ENCODE measurements at places on chromosomes 6 and 20.

DNA sequence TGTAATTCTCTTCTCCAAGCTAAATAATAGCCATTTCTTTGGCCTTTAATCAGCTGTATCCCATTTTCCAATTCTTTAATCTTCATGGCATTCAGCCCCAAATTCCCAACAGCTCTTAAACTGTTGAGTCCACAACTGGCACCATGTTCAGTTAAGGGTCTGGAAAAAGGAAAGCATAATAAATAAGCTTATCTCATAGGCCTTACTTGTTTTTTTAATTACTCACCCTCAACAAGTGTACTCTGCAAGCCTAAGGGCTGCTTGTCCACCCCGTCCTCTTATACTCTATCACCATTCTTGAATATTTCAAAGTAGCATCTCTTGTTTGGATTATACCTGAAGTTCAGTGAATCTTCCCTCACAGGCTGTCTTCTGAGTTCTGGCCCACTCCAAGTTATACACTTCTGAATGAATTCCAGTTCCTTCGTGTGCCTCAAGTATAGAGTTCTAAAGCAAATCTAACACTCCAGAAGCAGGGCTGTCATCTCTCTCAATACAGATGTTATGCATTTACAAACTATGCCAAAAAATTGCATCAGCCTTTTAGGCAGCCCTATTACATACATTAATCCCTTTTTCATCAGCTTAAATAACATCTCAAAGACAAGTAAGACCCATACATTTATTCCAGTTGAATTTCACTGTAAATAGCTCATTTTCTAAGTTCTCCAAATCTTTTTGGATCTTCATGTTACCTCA lies 98.7 kb downstream of the COL21A1 start:
- DNase-seq, result no peak

- DNase-seq, result no peak
Measured at GRCh38 chr20:48155268-48155667, 370.0 kb upstream of the SULF2 start.

GRCh38 chr6:12950976-12951375 lies 234.4 kb downstream of the PHACTR1 start:
- DNase-seq, result no peak

GRCh38 chr20:56949318-56949717 lies 317.1 kb downstream of the BMP7 start:
- no peak for DNase-seq

DNA sequence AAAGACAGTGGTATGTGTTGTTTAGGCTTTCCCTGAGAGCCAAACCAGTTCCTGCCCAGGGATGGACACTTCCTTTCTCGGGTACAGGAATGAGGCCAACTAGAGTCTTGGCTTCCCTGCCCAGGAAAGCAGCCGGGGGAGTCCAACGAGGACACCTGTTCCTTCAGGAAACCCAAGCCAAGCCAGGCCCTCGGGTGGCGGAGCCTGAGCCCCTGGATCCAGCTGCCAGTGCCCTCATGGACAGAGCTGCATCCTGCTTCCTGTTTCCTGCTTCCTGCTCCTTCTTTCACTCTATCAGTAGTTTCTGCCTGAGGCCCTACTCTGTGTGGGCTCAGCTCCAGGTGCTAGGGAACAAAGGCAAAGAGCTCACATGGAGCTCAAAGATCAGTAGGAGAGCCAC lies 7.9 kb upstream of the SIRPA start:
- DNase-seq, result no peak

GRCh38 chr6:132931936-132932514 lies 117.7 kb downstream of the RPS12 start:
- no peak for DNase-seq

DNA sequence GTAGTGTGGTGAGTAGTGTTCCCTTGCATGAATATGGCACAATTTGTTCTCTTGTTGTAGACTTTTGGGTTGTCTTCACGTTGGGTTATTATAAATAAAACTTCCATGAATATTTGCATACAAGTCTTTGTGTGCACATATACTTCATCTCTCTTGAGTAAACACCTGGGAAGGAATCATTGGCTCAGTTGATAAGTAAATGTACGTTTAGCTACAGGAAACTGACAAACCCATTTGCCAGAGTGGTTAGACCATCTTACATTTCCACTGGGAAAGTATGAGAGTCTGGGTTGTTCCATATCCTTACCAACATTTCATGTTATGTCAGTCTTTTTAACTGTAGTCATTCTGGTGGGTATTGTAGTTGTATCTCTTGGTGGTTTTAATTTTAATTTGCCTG lies 119.2 kb downstream of the SLX4IP start:
- no peak for DNase-seq

GRCh38 chr20:39871013-39871412 lies 818.0 kb downstream of the MAFB start:
- DNase-seq, result no peak

GRCh38 chr6:1129131-1129530 lies 182.8 kb upstream of the FOXQ1 start:
- no peak for DNase-seq

- no peak for DNase-seq
Measured at GRCh38 chr20:62835931-62836861, 19.3 kb downstream of the COL9A3 start.

DNA sequence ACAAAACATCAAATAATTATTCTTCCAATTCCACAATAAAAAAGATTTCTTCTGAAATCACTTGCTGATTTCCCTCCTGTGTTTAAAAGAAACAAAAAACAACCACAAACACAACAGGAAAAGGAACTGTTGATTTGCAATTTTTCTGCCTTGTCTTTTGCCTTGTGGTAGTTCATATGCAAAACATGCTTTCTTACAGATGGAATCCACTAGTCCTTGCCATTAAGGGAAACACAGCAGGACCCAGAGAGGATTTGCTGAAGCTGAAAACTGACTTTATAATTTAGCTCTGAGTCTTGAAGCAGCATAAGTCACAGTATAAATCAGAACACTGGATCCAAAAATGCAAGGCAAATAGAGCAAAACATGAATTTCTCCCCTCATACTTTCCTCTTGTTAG lies 328.8 kb downstream of the PHF3 start:
- no peak for DNase-seq

- DNase-seq, result peak; percentile 62
Measured at GRCh38 chr6:166418691-166419143, 36.0 kb upstream of the MPC1 start.

DNA sequence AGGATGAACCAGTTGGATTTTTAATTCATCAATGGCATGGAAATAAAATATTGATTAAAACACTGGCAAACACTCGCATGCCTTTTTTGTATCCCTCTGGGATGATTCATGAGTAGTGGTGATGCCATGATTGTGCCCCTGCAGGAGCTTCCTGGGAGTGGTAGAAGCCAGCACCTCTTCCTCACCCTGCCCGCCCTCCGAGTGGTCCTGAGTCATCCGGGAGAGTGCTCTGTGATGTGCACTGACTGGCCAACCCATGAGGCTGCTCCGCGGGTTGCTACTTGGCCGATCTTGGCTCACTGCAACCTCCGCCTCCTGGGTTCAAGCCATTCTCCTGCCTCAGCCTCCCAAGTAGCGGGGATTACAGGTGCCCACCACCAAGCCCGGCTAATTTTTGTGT lies 27.4 kb downstream of the GJA10 start:
- DNase-seq, result no peak

DNA sequence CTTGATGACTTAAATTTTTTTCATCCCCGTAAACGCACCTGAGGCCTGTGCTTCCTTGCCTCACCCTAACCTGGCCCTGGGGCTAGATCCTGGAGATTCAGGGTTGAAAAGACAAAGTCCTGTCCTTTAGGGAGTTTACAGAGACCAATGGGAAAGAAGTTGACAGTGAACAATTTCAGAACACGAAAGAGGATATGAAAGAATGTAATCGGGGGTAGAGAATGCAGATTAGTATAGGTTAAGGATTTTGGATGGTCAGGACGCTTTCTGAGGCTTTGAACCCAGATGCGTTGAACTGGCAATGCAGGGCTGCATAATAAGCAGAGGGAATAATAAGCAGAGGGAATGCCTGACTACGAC lies 1.7 kb upstream of the FBXO5 start:
- no peak for DNase-seq

- DNase-seq, result no peak
Measured at GRCh38 chr6:124961777-124962638, at the start of gene RNF217. TSS of gene RNF217 (plus strand) at chr6:124962437. CDS start at chr6:124962545, 108 bp downstream.

- DNase-seq, result no peak
Measured at GRCh38 chr6:42075159-42075838, 25.0 kb downstream of the TAF8 start.

DNA sequence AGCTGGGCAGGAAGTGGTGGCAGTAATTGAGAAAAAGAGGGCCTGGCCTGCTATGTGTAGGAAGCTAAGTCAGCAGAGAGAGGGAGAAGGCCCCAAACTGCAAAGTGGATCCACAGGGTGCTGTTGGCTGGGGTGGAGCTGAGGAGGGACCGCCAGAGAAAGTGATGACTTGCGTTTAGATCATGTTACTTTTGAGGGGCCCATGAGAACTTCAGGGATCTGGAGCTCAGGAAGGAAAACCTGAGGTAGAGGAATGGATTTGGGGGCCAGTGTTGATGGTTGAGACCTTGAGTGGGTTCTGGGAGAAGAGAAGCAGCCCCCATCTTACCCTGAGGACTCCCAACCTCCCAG lies 155.5 kb downstream of the MRPL14 start:
- no peak for DNase-seq

DNA sequence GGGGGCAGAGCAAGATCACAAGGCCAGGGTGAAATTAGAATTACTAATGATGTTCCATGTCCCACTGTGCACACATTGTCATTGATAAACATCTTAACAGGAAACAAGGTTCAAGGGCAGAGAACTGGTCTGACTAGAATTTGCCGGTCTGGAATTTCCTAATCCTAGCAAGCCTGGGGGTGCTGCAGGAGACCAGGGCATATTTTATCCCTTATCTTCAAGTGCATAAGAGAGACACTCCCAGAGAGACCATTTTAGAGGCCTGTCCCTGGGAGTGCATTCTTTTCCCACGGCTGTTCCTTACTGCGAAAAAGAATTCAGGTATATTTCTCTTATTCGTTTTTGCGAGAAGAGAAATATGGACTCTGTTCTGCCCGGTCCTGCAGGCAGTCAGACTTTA lies 41.5 kb downstream of the CD83 start:
- DNase-seq, result no peak
